ENCODE measurements at places on chromosomes 2 and 18.

DNA sequence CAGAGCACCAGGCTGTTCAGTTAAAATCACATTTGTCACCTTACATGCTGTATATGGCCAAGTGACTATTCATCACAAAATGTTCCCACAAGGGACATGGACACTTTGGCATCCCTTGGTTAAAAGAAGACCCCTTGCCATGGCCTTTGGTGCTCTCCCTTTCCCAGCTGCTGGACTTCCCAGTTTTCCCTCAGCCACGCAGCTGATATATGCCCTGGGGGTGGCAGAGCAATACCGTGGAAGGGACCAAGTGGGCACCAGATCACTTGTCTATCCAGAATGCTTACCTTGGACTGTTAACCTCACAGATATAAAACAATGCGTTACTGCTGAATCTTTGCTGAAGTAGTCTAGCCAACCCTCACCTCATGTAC is 35.3 kb downstream of the PAIP2B start:
- DNase-seq: no peak

- DNase-seq: peak; percentile 90
Observed at GRCh38 chr2:85420536-85421259, 2.2 kb downstream of the SH2D6 start.

DNA sequence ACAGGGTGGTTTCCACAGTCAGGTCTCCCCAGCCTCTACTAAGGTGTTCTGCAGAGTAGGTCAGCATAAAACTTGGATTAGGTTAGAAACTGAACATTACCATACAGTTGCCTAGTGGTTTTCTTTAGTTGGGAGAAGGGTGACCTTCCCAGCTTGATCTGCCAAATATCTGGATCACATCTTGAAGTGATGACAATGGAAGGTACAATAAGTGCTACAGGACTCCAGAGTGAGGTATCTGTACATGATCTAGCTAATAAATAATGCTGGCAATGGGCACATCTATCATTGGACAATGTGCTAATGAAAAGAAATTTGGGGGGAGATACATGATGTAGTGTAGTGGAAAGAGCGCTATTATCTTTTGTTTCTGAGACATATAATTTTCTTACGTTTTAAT is 54.6 kb upstream of the ACVR1 start:
- no peak for DNase-seq

GRCh38 chr2:62305421-62306176 is 109.7 kb downstream of the B3GNT2 start:
- DNase-seq: peak; percentile 62

DNA sequence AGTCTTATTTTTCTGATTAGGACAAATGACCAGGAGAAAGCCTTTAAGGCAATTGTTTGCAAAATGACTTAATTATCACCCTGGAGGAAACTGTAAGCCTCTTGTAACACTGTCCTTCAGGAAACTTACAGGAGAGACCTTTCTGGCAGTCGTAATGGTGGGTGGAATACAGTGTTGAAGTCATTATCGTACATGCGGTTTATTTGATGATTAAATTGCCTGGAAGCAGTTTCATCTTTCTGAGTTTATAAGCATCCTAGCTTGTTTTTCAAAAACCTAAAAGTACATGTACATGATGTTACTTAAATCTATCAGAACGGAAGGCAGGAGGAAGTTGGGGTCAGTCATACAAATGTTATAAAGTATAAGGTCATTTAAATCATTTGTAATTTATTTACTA is 86.2 kb upstream of the RAB27B start:
- DNase-seq: no peak

DNA sequence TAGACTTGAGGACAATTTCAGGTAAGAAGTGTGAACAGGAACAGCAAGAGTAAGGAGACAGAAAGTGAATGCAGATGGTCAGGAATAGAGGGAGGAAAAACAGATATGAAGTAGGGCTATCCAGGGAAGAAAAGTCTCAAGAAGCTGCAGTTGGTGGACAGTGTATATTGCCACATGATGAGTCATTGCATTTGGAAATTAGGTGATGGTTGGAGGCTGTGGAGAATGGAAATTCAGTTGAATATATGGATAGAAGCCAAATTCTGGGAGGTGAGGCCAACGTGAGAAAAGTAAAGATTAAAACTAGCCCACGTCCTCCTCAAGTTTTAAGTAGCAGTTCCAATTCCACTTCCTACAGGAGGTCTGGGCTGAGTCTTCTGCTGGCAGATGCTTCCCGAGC is 158.4 kb downstream of the UBE2E3 start:
- DNase-seq: no peak

GRCh38 chr2:200587007-200587616 is 1.3 kb downstream of the AOX1 start:
- no peak for DNase-seq

DNA sequence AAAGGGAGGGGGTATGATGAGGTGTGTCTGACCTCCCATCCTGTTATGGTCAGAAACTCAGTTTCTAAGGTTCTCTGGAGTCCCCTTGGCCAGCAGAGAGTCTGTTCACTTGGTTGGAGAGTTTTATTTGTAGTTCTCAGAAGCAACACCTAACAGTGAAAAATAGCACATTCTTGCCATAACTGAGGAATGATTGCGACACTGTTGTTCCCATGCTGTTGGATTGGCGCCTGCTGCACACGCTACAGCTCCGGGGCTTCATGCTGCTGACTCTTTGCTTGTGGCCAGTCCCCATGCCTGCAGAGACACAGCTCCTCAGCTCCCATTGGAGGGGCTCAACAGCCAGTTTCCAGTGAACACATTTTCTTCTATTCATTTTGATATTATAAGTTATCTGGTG is 42.1 kb downstream of the TPGS2 start:
- DNase-seq: no peak

DNA sequence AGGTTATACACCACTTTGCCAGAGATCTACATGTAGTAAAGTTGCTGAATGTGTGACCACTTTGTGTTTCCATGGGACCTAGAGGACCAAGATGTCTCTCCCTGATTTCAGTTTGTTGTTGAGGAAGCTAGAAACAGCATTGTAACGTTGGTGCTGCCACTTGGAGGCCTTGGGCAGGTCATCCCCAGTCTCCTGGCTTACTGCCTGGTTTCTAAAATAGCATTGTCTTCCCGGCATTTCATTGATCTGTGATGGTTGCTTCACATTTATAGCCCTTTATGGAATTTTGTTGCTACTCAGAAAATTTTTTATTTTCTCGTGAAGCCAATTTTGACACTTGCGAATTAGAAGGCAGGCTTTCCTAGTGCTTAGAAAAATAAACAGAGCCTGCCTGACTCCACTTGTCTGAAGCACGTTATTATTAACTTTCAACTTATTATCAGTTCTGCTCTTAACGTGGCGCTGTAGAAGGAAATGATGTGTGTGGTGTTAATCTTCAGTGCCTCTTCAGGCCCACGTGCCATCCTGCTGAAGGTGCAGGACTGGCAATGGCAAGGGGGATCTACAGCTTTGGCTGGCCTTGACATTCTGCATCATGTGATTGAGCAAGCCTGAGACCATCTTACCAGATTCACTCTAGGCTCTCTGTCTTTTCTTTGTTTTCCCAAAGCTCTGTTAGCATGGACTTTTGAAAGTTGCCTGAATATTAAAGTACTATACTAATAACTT is 59.9 kb downstream of the INPP4A start:
- DNase-seq: no peak

DNA sequence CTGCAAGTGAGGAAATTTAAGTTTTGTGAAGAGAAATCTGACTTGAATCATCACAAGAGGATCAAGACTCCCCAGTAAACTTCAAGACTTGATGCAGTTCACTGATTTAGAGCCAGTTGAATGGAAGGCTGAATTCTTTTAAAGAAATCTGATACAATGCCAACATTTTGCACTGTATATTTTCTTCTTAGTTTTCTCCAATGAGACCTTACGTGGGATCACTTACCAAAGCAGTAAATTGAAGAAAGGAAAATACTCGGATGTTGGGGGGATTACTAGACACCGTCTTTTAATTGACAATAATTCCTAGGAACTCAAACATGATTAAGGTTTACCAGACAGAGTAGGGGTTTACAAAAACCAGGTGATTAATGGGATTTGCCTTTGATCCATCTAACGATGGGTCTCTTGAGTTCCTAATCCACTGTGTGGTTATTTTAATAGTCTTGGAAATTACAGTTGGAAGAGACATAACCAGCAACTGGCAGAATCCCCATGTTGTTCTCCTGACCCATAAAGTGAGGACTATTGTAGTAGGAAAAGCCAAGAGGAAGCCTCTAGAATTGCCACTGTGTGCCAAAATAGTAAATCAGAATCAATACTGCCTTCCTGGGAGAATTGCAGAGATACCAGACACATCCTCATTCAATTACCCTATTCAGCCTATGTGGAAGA is 354.5 kb downstream of the PID1 start:
- DNase-seq: no peak

- no peak for DNase-seq
Observed at GRCh38 chr2:135783439-135783838, 41.8 kb downstream of the UBXN4 start.
